Occipital lobe (tissue), 3 donors: ENCODE measurements at places on chromosomes 4 and X. TPM values are rescaled to one million over a fixed set of nuclear protein-coding genes. Genes with fewer than 3 reads are reported as not detected.
A peak's percentile ranks its signal among the peaks of the same experiment; 100 is the strongest.

DNA sequence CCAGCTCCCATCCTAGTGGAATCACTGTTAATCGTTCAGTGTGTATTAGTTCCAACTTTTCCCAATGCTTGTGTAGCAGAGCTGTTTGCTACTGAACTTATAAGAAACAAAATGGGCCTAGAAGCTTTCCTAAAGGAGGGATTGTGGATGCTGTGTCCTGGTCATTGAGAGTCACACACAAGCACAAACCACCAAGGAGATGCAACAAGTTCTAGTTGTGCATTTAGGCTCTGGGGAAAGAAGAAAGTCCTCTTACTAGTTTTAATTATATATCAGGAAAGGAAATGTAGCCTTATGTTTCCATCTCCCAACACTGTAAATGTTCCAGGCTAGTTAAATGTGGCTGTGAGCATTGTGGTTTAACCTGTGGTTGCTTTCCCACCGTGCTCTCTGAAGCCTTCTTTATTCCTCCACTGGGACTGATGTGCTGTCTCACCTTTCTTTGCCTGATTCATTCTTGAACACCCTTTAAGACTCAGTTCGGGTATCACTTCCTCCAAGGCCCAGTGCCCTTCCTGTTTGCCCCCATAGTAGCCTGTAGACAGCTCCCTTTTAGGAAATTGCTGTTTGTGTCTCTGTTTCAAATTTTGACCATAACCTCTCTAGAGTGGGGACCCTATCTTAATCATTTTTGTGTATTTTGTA lies 34.3 kb downstream of the ATP10D start:
- no peak for DNase-seq

- DNase-seq, result no peak
These were observed 566 bp downstream of the CORIN start for GRCh38 chr4:47837094-47837907.

- DNase-seq, result no peak
These were observed 643 bp downstream of the SRP72 start for GRCh38 chr4:56468097-56468422.

DNA sequence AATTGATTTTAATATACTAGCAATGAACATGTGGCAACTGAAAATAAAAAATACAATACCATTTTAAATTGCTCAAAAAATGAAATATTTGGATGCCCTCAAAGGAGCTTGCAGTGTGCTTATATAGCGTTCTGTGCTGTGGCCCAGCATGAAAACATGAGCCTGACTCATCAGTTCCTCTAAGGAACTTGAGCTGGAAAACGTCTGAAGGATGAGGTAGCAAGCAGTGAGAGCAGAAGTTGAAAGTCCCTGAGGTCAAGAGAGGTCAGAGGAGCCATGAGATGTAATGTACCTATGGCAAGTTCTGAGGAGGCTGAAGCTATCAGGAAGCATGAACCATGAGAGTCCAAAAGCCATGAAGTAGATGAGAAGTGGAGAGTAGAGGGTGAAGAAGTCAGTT lies 59.7 kb downstream of the HMGB3 start:
- no peak for DNase-seq

- DNase-seq, result no peak
These were observed 212.9 kb downstream of the BMPR1B start for GRCh38 chr4:94970650-94971049.

- DNase-seq, result no peak
These were observed 552 bp downstream of the ZDHHC9 start for GRCh38 chrX:129843209-129843458.

DNA sequence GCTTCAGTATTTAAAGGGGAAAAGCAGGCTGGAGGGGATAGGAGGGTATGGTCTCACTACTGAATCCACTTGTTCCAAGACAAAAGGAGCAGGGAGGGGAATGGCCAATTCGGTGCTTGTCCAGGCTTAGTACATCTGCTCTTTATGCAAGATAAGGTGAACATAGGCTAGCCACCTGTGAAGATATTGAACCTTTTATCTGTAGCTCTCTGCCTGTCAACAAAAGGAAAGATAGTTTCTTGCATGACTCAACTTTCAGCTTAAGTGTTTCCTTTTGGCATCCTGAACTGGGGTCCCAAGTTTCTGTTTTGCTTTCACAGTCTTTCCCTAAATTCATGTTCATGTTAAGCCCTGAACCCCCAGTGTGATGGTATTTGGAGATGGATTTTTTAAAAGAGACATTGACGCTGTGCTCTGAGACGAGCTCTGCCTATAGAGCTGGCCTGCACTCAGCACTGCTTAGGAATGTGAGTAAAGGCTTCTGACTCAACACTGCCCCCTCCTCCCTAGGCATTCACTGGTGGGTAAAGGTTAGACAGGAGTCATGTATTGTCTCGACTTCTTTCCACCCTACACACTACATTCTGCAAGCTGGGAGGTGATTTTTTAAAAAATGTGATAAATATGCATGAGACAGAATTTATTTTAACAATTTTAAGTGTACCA lies 28.2 kb downstream of the FAM149A start:
- no peak for DNase-seq

DNA sequence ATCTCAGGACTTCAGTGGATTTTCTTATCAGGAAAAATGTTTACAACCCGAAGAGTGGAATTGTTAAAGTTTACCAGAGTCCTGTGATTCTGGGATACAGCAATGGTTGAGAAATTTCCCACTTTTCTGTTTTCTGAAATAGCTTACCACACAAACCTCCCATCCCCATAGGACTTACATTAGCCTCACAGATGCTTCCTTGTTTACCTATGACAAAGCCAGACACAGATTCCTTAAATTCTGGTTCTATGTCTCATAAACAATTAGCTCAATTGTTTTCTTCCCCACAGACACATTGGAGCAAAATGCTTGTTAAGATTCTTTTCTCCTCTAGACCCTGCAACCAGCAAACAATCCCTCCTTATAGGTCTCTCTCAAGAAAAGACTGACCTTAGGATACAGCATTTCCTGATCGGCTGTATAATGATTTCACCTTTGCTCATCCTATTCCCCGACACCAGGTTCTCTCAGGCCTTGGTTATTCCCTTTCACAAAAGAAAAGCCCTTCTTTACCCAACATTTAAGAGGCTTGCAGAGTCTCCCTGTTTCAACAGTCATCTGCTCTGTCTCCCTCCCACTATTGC lies 886.2 kb downstream of the ARAP2 start:
- DNase-seq, result no peak

GRCh38 chr4:184424993-184425758 lies 49.2 kb downstream of the IRF2 start:
- DNase-seq, result no peak

- no peak for DNase-seq
These were observed at the start of gene SMIM43 for GRCh38 chr4:121764702-121765367. Gene SMIM43 (minus strand): TSS chr4:121765164. CDS start chr4:121765105, 59 bp downstream.

SERTM2 gene
- 0.16 TPM for total RNA-seq

DNA sequence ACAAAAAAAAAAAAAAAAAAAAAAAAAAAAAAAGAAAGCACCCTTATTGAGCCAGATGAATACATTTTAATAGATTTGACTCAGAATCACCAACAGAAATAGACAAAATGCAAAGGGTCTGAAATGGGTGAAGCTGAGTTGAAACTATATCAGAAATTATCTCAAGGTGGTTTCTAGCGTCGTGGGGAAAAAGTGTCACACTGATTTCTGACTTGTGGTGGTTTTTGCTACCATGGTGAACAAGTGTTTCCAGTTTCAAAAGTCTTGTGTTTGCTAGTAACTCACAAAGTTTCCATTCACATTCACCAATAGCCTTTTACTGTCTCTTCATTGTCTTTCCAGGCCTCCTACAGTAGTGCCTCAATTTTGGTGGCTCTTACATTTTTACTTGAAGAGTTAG lies 135.5 kb downstream of the ARHGAP24 start:
- DNase-seq, result no peak

- DNase-seq, result no peak
These were observed 1039.9 kb downstream of the GLUD2 start for GRCh38 chrX:122087341-122087740.

FGF13 gene
- 136 TPM for total RNA-seq

RAP2C gene
- total RNA-seq, result 19.2 TPM

DNA sequence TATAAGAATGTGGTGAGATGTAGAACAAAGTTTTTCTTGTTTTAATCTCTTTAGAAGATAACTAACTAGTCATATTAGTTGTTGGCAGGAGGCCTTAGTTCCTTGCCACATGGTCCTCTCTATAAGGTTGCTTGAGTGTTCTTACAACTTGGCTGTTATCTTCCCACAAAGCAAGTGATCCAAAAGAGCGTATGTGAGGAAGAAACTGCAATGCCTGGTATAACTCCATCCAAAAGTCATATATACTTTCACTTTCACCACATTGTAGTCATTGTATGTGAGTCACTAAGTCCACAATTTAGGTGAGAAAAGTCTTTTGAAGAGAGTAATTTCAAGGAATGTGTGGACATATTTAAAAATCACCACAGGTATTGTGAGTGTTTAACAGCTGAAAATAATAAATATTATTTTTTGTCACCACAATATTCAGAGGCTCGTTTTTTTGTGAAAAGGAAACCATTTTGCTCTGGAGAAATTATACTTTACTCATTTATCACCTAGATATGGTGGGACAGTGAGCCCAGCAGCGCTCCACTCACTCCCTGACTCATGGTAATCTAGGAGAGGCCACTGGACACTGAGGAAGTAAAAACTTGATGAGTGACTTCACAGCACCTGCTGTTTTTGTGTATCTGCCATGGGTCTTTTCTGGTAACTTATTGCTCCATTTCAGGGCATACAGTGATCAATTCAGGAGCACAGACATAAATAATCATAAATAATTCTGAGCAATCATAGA lies 369.4 kb upstream of the NDST3 start:
- DNase-seq, result no peak

DNA sequence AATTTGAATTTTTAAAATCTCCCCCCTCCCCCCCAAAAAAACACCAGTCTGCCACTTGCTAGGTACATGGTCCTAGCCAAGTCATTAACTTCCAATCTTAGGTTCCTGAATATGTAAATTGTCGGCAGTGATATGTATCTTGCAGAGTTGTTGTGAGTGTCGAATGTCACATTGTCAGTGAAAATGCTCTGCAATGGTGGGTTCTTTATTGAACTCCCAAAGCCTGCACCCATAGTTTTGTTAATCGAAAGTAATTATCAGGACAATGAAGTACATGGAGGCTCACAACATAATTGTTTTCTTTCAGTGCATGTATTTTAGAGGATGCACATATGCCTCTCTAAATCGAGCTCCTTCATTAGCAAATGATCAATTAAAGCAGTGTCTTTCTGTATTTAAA lies 185.6 kb upstream of the S100G start:
- DNase-seq, result no peak

DNA sequence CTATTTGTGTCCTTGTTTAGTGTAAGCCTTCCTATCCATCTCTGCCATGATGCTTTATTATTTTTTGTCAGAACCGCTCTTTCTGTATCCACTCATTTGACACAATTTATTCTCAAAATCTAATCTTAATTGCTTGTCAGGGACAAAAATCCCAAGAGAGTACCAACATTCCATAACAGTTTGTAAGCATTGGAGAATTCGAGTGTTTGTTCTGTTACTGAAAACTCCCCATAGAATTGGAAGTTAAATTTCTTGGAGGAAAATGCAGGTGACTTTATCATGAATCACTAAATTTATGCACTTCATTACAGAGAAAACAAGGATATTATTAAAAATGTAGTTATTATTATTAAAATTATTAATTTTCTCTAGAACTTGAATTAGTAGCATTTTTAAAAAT lies 1986.1 kb downstream of the ARAP2 start:
- DNase-seq, result no peak

DNA sequence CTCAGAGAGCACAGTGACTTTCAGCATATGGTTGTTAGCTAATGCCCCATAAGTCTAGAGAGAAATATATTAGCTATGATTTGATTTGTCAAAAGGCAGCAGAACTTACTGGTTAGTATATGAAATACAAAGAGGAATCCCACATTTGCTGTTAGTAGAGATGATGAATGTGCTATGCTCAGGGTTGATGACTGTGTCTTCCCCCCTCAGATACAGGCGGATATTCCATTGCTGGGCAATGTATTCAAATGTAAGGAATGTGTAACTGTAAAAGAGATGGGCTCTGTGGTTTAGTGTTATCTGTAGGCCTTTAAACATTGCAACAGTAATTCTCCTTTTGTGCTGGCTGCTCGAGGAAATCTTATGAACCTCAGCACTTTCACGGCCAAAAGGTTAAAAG lies 528.9 kb upstream of the ARX start:
- no peak for DNase-seq

OTC gene
- 0.31 TPM for total RNA-seq

DNA sequence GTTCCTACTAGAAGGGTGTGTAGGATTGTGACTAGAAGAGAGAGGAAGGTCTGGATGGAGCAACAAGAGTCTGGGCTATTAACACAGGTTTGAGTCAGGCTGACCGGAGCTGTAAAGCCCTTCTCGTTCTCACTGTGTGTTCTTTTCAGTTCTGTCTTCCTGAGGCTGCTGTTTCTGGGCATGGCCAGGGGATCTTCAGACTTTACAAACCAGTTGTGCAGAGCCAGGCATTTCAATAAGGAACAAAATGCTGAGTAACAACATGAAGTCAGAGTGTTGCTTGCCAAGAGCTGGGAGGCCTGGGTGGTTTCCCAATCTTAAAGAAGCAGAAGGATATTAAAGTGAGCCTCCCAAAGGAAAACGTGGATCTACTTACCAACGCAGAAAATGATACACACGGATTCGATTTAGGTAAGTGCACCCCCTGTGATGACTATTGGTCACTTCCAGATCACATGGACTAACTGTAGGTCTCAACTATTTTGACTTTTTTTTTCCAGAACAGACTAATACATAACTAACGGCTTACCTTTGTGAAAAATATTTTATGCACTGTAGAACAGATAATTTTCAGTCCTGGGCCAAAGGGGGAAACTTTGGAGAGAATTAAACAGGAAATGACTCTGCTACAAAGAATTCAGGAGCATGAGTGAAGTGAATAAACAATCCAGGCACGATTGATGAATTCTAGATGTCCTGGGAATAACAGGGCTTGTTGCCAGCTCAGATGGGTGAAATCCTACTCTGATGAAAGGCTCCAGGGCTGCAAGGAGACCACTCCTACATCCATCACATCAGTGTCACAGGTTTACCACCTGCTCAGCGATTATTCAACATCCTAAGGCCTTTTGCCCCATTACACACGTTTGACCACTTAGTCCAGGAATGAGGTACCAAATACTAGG lies 94.5 kb downstream of the ANXA3 start:
- DNase-seq, result peak; percentile 31

- DNase-seq, result no peak
These were observed 44.5 kb upstream of the BTC start for GRCh38 chr4:74838746-74839370.

DNA sequence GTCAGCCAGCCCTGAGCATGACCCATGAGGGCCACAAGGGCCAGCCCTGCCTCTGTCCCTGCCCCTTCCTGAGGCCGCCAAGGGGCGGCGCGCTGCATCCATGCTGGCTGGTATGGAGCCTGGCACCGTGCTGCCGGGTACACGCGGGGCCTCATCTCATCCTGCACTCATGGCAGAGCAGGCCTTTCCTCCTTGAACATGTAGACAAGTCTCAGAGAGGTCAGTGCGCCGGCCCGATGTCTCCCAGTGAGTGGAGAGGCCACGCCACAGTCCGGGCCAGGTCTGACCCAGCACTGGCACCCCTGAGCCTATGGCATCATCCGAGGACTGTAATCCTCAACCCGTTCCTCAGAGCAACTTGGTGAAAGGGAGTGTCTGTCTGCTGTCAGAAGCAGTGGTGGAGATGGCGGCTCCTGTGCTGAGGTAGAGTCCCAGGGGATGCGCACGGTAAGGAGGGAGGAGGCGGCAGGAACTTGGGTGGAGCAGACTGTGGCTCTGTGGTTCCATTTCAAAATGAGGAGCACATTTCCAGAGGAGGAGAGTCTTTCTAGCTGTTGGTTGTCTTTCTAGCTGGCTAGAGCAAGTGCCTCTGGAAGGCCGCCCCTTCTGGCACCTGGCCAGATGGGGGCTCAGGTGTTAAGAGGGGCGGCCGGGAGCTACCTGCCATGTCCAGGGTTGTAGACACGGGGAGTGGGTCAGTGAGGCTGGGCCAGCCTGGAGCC lies 32.8 kb downstream of the TRMT44 start:
- DNase-seq, result no peak

DGKK gene
- 0.47 TPM for total RNA-seq
